Stimulated activated effector memory CD8-positive, alpha-beta T cell treated with anti-CD3 and anti-CD28 coated beads, Interleukin-12 subunit alpha, Interleukin-12 subunit beta, amount 100 ng/mL, for 72 hours (primary cell): ENCODE measurements at places on chromosomes 3 and 15.

DNA sequence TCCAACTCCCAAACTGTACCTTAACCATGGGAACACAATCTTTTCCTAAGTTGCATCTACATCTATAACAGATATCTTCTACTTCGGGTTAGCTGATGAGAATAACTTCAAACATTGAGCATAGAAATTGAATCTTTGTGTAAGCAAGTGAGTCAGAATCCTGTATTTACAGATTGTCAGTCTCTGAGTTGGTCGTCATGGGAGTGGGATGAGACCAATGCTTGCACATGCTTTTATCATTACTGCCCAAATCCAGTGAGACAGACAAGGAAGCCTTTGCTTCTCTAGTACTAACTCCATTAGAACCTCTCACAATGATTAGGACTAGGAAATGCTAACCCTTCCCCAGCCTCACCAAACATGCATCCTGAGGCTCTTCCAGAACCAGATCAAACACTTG lies 587.1 kb upstream of the ZNF717 start:
- no peak for DNase-seq

GRCh38 chr15:31740203-31740602 lies 290.1 kb upstream of the CHRNA7 start:
- DNase-seq = no peak

- no peak for DNase-seq
These were observed 32.1 kb upstream of the PIAS1 start for GRCh38 chr15:68022061-68022460.

- DNase-seq = no peak
These were observed 45.1 kb downstream of the DAPK2 start for GRCh38 chr15:64001148-64001547.

DNA sequence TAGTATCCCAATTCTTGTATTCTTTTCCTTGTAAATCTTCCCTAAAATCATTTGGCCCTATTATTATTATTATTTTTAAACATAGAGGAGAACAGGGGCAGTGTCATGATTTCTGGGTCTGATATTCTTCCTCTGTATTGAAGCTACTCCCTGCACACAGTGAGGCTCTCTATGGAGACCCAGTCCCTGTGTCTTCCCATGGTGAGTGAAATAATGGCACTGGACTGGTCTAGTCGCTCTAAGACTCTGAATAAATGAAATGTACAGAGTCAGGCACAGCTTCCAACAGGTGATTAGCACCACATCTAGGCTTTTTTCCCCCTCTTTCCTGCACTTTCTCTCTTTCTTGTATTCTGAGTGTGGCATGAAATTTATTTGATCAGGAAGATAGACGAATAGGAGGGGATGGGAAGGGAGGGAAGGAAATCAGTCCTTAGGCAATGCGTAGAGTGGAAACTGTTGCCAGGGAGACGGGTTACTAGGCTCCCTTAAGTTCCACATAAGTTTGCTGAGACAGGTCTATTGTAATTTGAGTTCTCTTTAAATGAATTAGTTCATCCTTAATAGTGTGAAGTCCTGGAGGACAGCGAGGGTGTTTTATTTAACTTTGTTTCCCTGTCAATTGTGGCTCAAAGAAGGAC lies 49.0 kb upstream of the NDN start:
- DNase-seq = no peak

- DNase-seq = no peak
These were observed 15.0 kb downstream of the SNAPC5 start for GRCh38 chr15:66482539-66482938.

GRCh38 chr3:186070550-186070949 lies 38.3 kb downstream of the ETV5 start:
- no peak for DNase-seq

GRCh38 chr3:77873598-77873997 lies 833.7 kb downstream of the ROBO2 start:
- DNase-seq = no peak

DNA sequence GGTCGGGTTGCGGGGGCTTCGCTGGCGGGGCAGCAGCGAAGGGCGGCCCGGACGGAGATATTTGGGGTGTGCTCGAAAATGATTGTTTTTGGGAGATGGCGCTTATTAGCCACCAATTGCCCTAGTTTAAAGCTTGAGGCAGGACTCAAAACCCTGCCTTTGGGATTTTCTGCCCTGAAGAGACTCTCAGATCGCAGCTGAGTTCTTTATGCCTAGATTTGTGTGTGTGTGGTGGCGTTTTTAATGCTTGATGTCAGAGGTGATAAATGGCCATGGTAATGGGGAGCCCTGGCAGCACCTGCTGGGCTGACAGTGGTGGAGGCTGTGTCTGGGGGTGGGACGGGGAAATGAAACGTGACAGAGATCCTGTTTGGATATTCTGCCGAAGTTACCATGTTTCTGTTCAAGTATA lies 604 bp downstream of the KCTD6 start:
- no peak for DNase-seq

DNA sequence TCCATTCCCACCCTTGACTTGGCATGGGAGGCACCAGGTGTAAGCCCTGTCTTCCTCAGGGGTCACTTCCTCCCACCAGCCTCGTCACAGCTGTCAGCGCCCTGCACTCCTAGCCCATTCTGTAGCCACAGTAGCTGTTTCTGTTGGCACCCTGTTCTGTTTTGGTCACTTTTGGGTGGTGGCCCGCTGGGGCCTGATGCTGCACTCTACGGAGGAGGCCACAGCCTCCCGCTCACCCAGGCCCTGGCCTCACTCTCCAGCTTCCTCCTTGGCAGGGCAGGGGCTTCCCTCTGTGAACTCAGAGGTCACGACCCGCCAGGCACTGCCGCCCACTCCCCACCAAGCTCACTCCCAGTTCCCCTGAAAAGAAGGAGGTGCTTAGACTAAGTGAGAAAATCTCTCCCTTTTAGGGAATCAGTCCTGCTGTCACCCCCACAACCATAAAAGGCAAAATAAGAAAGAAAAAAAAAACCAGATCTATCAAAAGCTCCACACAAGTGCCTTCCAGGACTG lies 68.4 kb downstream of the MGLL start:
- no peak for DNase-seq

GRCh38 chr3:46214751-46215352 lies 6.7 kb upstream of the CCR1 start:
- DNase-seq = no peak

DNA sequence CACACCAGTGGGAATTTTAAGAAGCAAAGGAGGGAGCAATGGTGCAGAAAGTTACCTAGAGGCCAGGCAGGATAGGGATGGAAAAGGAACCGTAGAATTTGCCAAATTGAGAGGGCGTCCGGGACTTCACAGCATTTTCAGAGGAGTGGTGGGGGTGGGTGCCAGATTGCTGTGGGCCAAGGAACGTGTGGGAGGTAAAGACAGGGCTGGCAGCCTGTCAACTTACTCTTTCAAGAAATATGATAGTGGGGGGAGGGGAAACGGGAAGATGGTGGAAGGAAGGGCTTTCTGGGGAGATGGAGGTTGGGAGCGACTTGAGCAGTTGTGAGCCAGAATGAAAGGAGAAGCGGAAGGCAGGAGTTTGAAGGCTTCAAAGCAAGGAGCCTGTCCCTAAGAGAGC lies 1.4 kb upstream of the SLC6A11 start:
- DNase-seq = no peak

DNA sequence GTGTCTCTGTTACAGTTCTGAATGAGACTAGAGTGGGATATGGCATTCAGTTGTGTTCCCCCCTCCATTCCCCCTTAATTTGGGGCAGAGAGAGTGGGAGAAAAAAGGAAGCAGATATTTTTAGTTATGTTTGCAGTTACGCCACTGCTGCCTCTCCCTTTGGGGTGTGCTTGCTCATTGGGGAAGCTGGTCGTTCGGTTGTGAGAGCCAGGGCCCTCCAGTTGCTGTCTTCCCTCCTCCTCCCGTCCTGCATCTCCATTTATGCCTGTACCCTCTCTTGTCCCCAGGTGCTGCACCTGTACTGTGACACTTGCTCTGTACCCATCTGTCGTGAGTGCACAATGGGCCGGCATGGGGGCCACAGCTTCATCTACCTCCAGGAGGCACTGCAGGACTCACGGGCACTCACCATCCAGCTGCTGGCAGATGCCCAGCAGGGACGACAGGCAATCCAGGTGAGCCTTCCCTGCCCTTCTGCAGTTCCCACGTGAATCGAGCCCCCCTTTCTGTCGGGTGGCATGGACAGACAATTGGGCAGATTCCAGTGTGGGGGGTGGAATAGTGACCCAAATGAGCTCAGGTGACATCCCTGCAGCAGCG lies 55.8 kb downstream of the TRIM71 start:
- no peak for DNase-seq

DNA sequence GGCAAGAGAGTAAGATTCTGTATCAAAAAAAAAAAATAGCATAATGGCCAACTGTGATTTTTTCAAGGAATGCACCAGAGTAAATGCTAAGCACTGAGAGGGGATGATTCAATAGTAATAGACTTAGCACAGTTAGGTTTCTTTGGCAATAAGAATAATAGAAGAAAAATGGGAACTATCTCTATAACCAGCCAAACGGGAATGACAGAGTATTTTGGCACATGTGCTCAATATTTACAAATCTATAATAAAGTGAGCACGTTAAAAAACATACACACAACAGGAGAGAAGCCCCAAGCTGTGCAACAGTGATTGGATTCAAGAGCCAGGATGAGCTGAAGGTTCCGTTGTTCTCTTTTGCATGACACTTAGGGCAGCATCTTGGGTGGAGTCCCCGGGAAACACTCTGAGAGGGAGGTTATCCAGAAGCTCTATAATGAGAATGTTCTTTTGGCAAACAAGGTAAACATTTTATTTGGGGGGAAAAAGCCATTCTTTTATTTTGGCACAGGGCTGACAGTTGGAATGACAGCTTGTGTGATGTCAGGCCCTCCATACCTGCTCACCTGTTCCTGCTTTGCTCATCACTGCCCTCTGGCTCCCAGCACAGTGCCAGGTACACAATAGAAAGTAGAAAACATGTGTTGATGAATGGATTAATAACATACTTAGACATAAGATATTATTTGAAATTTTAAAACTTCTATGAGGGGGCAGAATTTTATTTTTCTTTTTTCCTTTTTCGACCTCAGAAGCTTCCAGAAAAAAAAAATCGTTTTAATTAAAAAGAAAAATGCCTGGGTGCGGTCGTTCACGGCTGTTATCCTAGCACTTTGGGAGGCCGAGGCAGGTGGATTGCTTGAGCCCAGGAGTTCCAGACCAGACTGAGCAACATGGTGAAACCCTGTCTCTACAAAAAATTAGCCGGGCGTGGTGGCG lies 44.0 kb upstream of the MUC4 start:
- DNase-seq = no peak

GRCh38 chr3:157127268-157127667 lies 32.7 kb downstream of the CCNL1 start:
- DNase-seq = no peak

DNA sequence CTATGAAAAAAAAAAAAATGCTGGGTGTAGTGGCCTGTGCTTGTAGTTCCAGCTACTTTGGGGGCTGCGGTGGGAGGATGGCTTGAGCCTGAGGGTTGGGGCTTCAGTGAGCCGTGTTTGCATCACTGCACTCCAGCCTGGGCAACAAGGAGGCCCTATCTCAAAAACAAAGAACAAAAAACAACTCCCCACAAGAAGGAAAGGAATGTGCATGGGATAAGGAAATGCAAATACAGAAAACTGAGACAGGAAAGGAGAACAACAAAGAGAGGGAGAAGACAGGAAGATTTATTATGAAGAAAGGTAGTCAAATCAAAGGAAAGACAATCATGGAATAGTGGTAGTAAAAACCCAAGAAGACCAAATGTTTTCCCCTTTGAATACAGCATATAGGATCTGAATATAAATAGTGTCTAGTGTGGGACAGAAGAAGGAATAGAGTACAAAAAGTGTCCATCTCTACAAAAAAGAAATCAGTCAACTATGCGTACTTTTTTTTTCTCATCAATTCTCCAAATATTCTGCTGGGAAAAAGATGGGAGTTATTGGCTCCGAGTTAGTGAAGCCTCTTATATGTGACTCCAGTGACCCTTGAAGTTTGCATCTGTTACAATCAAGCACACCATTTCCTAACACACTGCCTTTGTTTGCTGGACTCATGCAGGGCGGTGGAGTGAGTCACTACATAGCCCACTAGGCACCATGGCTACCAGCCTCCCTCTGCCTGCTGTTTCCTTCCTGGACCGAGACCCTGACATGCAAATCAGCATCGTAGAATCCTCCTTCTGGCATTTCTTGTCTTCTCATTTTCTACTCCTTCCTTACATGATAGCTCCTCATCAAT lies 101.2 kb upstream of the PTX3 start:
- DNase-seq = no peak

GRCh38 chr15:25789616-25789999 lies 73.5 kb downstream of the ATP10A start:
- no peak for DNase-seq
